ENCODE measurements at places on chromosomes 4 and X.

DNA sequence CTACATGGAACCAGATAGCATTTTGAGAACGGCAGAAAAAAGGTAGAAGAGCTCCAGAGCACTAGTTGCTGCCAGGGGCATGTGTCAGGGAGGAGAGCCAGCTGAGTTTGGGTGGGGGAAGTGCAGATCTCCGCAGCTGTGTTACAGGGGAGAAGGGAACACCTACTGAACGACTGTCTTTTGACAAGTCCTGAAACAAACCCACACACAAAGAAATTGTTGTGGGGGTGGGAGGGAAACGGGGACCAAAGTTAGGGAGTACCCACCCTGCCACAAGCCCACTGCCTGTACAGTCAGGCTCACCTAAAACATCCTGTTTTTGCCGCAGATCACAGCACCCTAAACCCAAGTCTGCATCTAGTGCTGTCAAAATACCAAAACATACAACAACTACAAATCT lies 55.5 kb downstream of the LEF1 start:
- no peak for DNase-seq

- DNase-seq = no peak
These were observed 210.4 kb downstream of the PALLD start for GRCh38 chr4:168707205-168707604.

GRCh38 chr4:30600246-30601017 lies 119.7 kb upstream of the PCDH7 start:
- no peak for DNase-seq

- no peak for DNase-seq
These were observed 19.7 kb downstream of the SLAIN2 start for GRCh38 chr4:48361012-48361400.

DNA sequence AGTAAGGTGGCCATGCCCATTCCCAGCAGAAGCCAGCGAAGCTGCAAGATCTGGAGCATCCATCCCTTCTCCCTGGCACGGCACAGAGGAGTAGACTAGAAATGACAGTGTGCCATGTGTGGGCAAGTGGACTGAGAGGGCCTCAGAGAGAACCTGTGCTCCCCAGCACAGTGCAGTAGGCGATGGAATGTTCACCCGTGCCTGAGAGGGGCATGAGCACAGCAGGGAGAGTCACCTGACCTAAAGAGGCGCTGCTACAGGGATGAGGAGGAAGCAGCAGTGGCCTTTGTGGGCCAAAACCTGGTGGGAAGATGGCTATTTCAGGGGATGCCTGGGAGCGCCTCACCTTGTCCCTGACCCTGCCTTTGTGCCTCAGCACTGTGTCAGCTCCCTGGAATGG lies 8.0 kb upstream of the CDKN2AIP start:
- DNase-seq = no peak

DNA sequence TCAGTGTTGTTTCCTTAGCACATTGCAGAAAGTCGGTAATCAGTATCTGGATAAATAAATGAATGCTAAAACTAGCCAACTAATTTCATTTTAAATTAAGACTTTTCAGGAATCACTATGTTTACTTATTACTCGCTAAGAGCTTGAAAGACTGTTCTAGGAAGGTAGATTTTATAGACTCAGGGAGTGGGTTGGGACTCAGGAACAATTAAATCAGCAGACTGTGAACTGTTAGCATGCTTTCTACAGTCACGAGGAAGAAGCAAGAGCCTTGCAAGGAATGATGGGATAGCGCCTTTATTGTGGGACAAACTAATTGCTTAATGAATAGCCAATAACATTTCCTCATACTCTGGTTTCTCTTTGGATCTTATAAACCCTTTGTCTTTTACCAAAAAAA lies 183.2 kb upstream of the AADAT start:
- no peak for DNase-seq

GRCh38 chr4:104393655-104394324 lies 100.9 kb downstream of the CXXC4 start:
- no peak for DNase-seq

DNA sequence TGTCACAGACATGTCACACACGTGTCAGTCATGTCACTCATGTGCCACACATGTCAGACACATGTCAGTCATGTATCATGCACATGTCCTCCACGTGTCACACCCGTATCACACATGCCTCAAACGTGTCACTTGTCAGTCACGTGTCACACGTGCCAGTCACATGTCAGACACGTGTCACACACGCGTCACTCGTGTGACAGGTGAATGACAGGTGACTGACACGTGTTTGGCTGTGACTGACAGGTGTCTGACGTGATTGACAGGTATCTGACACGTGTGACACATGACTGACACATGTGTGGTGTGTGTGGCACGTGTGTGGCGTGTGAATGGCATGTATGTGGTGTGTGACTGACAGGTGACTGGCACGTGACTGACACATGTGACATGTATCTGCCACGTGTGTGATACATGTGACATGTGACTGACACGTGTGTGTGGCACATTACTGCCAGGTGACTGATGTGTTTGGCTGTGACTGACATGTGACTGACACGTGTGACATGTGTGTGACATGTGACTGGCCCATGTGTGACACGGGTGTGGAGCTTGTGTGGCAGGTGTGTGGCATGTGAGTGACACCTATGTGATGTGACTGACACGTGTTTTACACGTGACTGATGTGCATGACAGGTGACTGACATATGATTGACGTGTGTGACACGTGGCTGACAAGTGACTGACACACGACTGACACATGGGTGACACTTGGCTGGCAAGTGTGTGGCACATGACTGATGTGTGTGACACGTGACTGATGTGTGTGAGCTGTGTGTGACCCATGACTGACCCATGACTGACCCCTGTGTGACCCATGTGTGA lies 90.7 kb upstream of the GPC3 start:
- DNase-seq = no peak

- DNase-seq = peak; percentile 81
These were observed 1.1 kb upstream of the RAP1GDS1 start for GRCh38 chr4:98260047-98260578.

DNA sequence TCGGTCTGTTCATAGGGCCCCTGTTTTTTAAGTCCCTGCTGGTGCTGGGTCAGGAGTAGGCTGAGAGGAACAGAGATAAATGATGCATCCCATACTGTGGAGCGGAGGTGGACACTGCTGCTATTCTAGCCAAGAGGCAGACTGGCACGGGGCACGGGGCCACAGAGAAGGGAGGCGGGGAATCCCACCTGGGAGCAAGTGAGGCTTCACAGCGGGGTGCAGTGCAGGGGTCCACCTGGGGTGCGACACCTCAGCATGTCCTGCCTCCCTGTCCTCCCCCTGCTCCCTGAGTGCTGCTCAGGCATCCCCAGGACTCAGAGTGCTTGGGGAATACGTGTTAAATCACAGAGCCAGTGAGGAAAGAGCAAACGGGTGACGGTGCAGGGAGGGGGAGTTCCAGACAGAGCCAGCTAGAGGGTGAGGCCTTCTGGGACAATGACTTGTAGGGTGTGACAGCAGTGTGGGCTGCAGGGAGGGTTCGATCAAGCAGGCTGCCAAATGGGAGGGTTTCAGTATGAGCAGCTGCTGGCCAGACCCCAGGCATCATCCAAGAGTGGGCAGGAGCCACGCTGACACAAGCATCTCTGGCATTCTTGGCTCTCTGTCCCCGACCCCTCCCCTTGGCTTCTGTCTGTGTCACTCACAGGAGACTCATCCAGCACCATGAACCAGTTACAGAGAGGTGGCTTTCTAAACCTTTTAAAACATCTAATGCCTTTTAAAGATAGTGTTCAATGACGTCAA lies 13.7 kb upstream of the HTRA3 start:
- no peak for DNase-seq

DNA sequence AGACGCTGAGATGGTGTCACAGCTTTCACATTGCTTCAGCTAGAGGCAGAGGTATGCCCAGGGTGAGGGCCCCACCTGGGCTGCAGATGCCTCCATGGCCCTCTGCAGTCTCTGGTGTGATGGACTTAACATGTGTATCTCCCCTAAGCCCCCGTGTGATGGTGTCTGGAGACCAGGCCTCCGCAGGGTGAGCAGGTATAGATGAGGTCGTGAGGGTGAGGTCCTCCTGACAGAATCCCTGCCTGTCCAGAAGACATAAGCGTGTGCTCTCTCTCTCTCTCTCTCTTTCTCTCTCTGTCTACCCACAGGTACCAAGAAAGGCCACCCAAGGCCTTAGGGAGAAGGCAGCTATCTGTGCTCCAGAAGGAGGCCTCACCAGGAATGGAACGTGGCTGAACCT lies 50.9 kb downstream of the CPZ start:
- DNase-seq = no peak

- DNase-seq = no peak
These were observed 243.5 kb downstream of the GPAT3 start for GRCh38 chr4:83779103-83780052.

- no peak for DNase-seq
These were observed 22.0 kb upstream of the ZCCHC4 start for GRCh38 chr4:25290490-25291067.

DNA sequence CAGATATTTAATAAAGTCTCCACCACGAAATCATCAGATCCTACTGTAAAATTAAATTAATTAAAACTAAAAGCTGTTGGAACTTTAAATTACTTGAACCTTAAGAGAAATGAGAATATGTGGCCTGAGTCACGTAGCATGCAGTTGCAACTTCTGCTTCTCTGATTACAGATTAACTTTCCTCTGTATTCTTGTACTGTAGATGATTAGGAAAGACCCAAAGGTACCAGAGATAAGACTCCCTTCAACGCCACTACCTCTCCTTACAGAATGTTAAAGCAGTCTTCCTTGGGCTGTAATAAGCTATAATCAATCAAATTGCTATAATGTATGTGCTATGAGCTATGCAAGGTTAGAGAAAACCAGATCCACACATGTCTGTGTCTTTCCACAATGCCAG lies 47.9 kb downstream of the FAM13A start:
- no peak for DNase-seq

GRCh38 chr4:6761649-6762615 lies 20.6 kb upstream of the KIAA0232 start:
- no peak for DNase-seq

DNA sequence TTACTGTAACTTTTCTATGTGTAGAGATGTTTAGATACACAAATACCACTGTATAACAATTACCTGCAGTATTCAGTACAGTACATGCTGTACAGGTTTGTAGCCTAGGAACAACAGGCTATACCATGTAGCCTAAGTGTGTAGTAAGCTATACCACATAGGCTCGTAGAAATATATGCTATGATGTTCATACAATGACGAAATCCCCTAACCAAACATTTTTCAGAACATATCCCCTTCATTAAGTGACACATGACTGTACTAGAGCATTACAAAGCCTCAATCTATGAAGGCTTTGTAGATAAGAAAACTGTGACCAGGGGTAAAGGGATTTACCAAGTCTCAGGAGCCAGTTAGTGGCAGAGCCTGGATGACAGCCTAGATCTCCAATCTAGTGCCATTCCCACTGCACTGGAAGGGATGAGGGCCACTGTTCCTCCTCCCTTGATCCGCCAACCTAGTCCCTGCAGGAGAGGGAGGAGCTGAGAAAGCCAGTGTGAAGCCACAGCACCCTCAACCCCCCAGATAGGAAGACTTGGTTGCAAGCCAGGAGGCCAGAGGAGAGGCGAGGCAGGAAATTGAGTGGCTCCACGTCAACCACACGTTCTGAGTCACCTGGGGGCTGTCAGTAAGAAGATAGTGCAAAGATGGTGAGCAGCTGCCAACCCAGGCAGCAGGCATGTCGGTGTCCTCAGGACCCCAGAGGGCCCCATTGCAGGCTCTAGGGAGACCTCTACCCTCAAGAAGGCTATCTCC lies 227.7 kb downstream of the BCOR start:
- no peak for DNase-seq

DNA sequence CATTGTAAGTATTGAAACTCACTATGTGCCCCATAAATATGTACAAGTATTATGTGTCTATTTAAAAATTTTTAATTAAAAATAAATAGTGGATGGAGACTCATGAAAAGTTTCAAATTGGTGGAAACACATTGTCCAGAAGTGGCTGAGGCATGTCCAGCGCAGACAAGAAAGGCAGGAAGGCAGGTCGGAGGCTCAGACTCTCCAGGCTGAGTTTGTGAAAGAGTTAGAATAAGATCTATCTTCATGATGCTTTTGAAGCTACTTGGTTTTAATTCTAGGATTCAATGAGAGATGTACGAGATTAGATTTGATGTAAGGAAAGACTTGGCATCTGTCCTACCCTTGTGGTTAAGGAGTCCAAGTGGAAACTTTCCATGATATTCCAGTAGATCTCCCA lies 19.8 kb downstream of the PNMA6F start:
- no peak for DNase-seq

GRCh38 chr4:87624698-87625097 lies 16.4 kb downstream of the DSPP start:
- no peak for DNase-seq

DNA sequence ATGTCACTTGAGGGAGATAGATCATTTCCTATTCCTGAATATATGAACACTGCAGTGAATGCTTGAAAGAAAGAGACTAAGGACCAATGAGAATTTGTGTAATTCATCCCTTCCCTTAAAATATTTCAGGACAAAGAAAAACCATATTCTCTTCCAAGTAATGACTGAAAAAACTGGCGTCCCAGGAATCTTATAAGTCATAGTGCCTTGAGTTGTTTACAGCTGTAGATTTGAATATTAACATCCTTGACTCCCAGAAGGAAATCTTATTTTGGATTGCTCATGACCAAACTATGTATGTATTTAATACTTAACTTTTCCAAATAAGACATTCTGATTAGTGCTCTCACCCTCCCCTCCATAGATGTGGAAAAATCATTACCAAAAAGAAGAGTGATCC lies 55.5 kb downstream of the CLDN22 start:
- no peak for DNase-seq

DNA sequence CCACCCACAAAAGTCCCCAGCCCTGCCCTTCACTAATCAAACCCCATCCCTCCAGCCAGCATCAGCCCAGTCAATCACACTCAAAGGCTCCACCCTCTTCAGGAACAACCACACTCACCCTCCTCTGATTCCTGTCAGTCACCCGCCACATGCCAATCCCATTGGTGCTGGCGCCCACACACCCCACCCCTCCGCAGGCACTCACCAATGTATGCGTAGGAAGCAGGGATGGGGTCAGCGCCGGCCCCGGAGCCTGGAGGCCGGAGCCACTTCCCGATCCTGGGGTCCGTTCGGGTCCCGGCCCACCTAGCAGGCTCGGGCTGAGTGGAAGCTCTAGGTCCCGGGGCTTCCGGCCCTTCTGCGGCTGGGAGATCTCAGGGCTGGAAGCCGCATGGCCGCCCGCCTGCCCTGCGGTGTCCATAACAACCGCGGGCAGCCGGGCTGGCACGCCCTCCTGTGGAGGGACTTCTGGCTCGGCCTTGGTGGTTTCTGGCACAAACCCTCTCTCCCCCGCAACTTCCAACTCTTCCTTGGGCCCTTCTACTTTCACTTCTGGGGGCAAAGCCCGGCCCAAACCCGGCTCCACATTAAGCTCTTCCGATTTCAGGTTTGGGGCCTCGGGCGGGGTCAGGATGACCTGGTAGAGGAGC lies 7.9 kb upstream of the CFP start:
- DNase-seq = no peak

DNA sequence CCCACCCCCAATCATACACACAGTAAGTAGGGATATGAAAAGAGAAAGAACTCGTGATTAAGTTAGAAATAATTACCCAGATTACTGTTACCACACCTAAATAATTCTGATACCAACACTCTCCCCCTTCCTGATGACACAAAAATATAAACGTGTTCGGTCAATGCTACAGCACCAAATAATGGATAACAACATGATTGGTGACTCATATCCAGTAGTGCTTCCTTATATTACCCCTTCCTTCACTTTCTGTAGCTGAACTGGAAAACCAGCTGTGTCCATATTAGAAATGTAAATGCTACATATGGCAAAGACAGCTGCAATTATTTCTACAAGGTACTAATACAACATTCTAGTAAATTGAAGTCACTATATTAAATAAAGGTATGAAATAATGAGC lies 20.8 kb downstream of the EIF4E start:
- no peak for DNase-seq

GRCh38 chr4:4633431-4633830 lies 91.6 kb upstream of the STX18 start:
- DNase-seq = no peak

Measured in cortex of kidney (tissue), 1 donor.